ENCODE measurements at places on chromosomes 7 and 10. TPM values are rescaled to one million over a fixed set of nuclear protein-coding genes. Genes with fewer than 3 reads are reported as not detected.

Gene GBX1
- total RNA-seq: not detected

DNA sequence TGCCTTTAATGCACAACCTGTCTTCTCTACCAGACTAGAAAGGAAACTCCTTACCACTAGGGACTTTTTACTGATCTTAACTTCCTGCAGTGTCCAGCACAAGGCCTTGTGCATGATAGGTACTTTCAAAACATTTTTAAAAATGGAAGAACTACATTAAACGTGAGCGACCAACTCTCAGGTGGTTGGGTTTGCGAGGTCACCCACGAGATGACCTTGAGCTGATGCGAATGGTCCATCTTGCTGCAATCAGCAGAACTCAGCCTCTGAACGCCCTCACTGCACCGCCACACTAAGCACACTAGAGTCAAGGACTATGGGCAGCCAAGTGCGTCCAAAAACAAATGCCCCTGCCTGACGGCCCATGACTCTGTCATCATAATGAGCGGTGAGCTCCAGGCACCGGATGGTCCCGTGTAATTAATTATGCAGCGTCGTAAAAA lies 34.9 kb upstream of the PTF1A start:
- no peak for DNase-seq

DNA sequence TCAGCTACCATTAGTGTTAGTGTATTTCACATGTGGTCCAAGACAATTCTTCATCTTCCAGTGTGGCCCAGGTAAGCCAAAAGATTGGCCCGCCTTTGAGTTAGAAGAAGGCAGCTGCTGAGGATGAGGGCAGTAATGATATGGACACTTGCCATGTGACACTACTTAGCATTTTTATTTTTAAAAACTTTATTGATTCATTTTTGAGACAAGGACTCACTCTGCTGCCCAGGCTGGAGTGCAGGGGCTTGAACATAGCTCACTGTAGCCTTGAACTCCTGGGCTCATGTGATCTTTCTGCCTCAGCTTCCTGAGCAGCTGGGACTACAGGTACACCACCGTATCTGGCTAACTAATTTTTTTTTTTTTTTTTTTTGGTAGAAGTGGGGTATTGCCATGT lies 12.3 kb upstream of the ACTR3B start:
- DNase-seq: no peak

Gene FAM25C
- not detected for total RNA-seq

DNA sequence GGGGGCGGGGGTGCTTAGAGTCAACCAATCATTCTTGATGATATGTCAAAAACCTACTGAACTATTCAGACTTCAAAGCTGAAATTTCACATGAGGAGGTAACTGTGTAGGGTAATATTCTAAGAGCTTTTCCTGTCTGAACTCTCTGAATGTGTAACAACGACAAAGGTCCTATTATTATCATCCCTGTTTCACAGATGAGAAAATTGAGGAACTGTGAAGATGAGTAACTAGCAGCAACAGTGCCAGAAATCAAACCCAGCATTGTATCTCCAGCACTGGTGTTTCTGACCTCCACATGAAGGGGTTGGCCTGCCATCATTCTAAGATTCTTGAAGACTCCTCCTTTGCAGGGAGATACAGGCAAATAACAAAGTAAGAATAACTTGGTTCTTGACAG lies 294.7 kb upstream of the AOAH start:
- no peak for DNase-seq

Gene PNLIP
- not detected for total RNA-seq

Gene C10orf95
- 1.4 TPM for total RNA-seq

All from PC-9 (cell line).